ENCODE measurements at places on chromosomes 11 and 22.

- DNase-seq: no peak
These were observed 1454.0 kb downstream of the BRD1 start for GRCh38 chr22:48373626-48374173.

DNA sequence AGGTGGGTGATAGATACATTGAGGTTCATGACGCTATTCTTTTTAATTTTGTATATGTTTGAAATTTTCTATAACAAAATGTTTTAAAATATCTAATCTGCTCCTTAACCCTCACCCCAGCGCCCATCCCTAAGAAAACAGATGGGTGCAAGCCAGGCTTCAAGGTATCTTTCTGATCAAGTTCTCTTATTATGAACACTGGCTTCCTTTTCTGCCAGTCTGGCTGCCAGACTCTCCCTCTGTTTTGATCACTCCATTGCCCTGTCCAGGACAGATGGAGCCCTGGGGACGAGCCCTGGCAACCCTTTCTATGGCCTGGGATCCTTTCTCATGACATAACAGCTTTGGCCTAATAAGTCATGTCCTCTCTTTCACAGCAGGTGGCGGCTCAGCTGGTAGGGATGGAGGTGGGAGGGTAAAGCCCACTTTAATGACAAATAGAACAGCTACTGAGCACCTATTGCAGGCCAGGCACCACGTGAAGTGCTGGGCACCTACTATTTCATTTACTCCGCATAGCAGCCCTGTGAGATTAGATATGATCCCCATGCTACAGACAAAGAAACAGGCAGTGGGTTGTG, 38.4 kb downstream of the DRD2 start:
- no peak for DNase-seq

DNA sequence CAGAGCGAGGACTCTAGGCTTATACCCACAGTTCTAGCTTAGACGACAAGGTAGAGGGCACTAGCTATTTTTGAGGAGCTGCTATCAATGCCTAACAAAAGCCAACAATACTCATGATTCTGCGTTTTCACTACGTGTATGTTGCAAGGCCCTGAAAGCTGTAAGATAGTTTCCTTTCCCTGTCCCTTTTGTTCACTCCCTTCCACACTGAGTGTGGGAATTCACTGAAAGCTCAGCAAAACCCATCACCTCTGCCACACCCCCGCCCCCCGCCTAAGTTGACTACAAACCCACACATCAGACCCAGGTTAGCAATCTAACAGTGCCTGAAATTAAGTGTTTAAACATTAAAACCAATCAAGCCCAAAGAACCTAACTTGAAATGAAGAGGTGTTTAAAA, 6.2 kb upstream of the LDLRAD3 start:
- no peak for DNase-seq

DNA sequence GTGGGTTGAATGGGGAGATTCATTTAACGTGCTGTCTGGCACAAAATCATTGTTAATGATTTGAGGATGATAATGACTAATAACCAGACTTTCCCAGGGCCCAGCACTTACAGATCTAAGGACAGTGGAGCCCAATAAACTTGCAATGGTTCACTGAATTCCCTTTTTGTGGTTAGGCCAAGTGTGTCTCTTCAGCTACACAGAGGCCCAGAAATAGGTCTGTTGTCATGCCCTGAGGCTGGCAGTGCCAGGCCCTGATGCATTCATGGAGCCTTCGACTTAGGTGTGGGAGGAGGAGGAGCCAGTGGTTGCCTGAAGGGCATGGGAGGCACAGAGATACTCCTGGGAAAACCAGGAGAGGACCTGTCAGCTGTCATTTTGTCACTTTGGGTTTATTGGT, 56.1 kb downstream of the KIAA1671 start:
- no peak for DNase-seq

- DNase-seq: no peak
These were observed at the start of gene CCDC116 for GRCh38 chr22:21632237-21632895. CCDC116 (plus strand) TSS chr22:21632760; CDS start chr22:21633182, 422 bp downstream.

DNA sequence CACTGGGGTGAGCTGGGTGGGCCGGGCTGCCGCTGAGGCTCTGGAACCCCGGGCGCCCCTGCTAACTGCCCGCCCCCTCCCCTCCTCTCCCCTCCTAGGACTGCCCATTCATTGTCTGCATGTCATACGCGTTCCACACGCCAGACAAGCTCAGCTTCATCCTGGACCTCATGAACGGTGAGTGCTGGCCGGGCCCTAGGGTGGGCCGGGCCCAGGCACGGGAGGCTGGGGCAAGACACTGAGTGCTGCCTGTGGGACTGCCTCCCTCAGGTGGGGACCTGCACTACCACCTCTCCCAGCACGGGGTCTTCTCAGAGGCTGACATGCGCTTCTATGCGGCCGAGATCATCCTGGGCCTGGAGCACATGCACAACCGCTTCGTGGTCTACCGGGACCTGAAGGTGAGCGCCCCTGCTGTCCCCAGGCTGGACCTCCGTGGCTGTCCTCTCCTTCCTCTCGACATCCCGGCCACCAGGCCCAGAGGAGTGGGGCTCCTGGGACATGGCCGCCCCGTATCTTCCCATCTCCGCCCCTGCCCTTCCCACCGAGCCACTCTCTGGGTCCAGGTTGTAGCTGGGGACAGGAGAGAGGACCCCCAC, 7.5 kb upstream of the ANKRD13D start:
- DNase-seq: no peak

- no peak for DNase-seq
These were observed 17.7 kb upstream of the RASSF10 start for GRCh38 chr11:12991426-12991825.

- DNase-seq: peak; percentile 94
These were observed at the start of gene ATXN10 for GRCh38 chr22:45671783-45672563. ATXN10 (plus strand) TSS chr22:45671834; CDS start chr22:45672064, 230 bp downstream.
